ENCODE measurements at places on chromosomes 12 and 14. TPM values are rescaled to one million over a fixed set of nuclear protein-coding genes. Genes with fewer than 3 reads are reported as not detected.

- no peaks in the 10 kb centered on the region for H3K36me3 ChIP-seq
- no peaks in the 10 kb centered on the region for H3K4me1 ChIP-seq
- H3K4me3 ChIP-seq: no peak overlapping the region
- no peak for DNase-seq
Observed at GRCh38 chr14:97116546-97116945, 319.4 kb downstream of the VRK1 start.

DNA sequence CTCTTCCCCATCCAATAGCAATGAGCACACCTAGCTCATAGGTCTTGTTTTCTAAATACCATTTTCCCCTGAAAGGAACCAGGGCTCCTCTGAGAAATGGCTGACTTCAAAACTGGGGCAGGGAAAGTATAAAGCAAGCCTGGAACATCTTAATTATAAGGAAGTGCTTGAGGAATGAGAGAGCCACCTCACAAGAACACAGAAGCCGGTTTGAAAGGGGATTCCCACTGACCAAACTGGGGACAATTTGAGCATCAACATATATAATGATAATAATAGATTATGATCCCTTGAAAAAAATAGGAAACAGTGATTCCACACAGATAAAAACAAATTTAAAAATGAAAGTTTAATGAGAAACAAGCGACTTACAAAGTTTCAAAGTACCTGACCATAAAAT, 22.1 kb downstream of the PTGER2 start:
- H3K27me3 ChIP-seq: no peaks in the 10 kb centered on the region
- peaks cover 12% of the 10 kb centered on the region for H3K4me1 ChIP-seq
- H3K4me3 ChIP-seq: no peak overlapping the region
- no peak overlapping the region for H3K27ac ChIP-seq
- no peaks in the 10 kb centered on the region for H3K36me3 ChIP-seq

DNA sequence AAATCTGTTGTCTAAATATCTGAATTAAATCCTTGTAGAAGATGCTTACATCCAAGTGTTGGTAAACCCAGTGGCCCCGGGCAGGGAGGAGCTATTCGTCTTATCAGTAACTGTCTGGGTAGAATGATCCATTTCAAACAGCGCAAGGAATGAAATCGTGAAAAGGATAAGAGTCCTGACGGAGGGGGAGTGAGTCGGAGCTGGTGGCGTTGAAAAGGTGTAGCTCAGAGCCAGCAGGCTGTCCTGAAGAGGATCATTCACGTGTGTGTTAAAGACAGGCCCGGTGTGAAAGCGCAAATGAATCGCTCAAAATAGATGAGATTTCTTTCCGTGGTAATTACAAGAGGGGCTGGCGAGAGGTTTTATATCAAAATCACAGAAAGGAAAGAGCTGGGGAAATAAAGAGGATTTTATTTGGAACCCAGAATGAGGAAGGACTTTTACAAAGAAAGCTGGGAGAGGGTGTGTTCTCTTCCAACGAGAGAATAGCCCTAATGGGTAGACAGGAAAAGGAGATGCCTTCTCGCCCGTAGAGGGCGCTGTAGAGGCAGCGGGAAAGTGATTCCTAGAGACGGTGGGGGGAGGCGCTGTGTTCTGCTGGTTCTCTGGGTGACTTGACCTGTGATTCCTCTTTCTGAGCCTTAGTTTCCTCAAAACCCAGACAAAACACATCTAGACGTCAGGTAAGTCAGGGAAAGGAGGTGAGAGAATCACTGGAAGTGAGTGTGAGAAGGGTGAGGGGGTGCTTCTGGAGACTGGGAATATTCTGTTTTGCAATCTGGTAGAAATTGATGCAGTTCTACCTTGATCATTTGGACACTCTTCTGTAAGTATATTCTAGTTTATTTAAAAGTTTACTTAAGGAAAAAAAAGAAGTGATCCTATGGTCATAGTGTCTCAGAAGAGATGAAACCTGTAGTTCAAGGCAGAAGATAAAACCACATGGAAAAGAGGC, 39.3 kb downstream of the SRRM4 start:
- DNase-seq: peak; percentile 57
- peaks cover 40% of the 10 kb centered on the region for H3K27me3 ChIP-seq
- H3K4me3 ChIP-seq: no peak overlapping the region
- no peaks in the 10 kb centered on the region for H3K36me3 ChIP-seq

- H3K27ac ChIP-seq: no peak overlapping the region
- H3K27me3 ChIP-seq: no peaks in the 10 kb centered on the region
- H3K4me1 ChIP-seq: peaks cover 5% of the 10 kb centered on the region
- no peak overlapping the region for H3K4me3 ChIP-seq
Observed at GRCh38 chr12:32365473-32366064, 33.8 kb upstream of the FGD4 start.

- H3K4me1 ChIP-seq: no peaks in the 10 kb centered on the region
- no peak for DNase-seq
- no peak overlapping the region for H3K4me3 ChIP-seq
- H3K27ac ChIP-seq: no peak overlapping the region
- H3K36me3 ChIP-seq: no peaks in the 10 kb centered on the region
- no peaks in the 10 kb centered on the region for H3K27me3 ChIP-seq
Observed at GRCh38 chr12:85058339-85058738, 22.2 kb downstream of the LRRIQ1 start.

DNA sequence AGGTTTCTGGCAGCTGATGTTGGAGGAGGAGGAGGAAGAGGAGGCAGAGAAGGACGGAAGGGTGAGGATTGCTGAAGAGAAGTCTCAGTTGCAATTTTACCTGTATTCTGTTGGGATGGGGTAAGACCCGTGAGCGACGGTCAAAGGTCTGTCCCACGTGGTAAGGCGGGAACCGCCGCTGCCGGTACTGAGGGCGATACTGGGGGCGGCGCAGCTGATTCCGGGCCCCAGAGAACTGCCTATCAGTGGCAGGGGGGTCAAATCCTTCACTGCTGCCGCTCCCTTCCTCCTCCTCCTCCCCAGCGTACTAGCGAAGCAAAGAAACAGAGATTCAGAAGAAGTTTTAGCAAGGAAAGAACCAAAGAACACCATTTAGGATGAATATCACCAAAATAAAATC, 13.3 kb downstream of the YBX3 start:
- peak overlapping the region; percentile 77 for H3K27ac ChIP-seq
- no peak for DNase-seq
- H3K4me3 ChIP-seq: no peak overlapping the region

DNA sequence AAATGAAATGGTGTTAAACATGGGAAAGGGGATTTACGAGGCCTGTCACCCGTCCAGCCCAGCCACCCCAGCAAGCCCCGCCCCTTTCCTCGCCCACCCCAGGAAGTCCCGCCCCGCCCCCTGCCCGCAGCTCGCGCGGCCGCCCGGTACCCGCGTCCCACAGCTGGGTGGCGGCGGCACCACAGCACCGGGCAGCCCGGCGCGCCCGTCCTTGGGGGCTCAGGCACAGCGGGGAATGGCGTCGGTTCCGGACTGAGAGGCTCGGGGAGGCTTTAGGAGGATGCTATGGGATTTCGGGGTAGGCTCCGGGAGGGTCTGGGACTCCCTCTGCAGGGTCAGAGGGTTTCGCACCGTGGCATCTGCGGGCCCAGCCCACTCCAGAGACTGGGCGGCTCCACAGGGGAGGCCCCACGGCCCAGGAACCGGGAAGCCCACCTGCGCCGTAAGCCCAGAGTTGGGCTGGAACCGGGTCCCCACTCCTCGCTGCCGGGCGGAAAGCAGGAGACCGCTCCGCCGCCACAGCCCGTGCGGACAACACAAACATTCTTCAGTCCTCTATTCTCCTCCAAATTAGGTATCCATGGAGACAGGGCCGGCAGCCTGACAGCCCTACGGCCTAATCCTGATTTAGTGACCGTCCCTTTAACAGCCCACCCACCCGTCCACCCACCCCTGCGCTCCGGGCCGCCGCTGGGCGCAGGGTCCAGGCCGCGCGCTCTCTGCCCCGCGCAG, 1.4 kb downstream of the FIGNL2 start:
- peak; percentile 64 for DNase-seq
- peaks cover 55% of the 10 kb centered on the region for H3K27me3 ChIP-seq
- peaks cover 51% of the 10 kb centered on the region for H3K4me1 ChIP-seq
- peak overlapping the region; percentile 84 for H3K27ac ChIP-seq
- peak overlapping the region; percentile 71 for H3K4me3 ChIP-seq

GRCh38 chr14:92513204-92513965, at the start of gene RIN3:
RIN3 (plus strand) TSS chr14:92513781; CDS start chr14:92513933, 152 bp downstream.
- H3K36me3 ChIP-seq: no peaks in the 10 kb centered on the region
- peak within 1 kb of the TSS; percentile 98 for H3K27ac ChIP-seq
- DNase-seq: peak; percentile 66
- H3K27me3 ChIP-seq: no peaks in the 10 kb centered on the region
- peak within 1 kb of the TSS; percentile 73 for H3K4me3 ChIP-seq
- peaks cover 52% of the 10 kb centered on the region for H3K4me1 ChIP-seq

GRCh38 chr12:56954958-56955355, 2.5 kb downstream of the RDH16 start:
- DNase-seq: no peak
- no peaks in the 10 kb centered on the region for H3K36me3 ChIP-seq
- no peaks in the 10 kb centered on the region for H3K4me1 ChIP-seq
- H3K27me3 ChIP-seq: no peaks in the 10 kb centered on the region
- no peak overlapping the region for H3K27ac ChIP-seq

DNA sequence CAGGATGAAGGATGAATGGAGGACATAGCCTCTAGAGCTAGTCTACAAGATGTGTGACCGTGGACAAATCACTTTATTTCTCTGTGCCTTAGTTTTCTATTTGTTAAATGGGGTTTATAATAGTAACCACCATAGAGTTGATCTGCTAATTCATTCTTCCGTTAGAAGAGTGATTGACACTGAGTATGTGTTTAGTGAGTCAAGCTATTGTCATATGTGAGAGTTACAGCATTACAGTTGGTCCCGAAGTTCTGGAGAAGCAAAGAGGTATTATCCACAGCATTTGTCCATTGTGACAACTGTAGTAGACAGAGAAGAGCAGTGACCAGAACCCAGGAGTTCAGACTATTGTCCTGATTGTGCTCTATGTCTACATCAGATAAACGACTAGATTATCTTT, 14.1 kb downstream of the FAR2 start:
- H3K27ac ChIP-seq: no peak overlapping the region
- H3K27me3 ChIP-seq: no peaks in the 10 kb centered on the region
- H3K4me1 ChIP-seq: peaks cover 28% of the 10 kb centered on the region
- no peak for DNase-seq
- H3K4me3 ChIP-seq: no peak overlapping the region
- no peaks in the 10 kb centered on the region for H3K36me3 ChIP-seq

DNA sequence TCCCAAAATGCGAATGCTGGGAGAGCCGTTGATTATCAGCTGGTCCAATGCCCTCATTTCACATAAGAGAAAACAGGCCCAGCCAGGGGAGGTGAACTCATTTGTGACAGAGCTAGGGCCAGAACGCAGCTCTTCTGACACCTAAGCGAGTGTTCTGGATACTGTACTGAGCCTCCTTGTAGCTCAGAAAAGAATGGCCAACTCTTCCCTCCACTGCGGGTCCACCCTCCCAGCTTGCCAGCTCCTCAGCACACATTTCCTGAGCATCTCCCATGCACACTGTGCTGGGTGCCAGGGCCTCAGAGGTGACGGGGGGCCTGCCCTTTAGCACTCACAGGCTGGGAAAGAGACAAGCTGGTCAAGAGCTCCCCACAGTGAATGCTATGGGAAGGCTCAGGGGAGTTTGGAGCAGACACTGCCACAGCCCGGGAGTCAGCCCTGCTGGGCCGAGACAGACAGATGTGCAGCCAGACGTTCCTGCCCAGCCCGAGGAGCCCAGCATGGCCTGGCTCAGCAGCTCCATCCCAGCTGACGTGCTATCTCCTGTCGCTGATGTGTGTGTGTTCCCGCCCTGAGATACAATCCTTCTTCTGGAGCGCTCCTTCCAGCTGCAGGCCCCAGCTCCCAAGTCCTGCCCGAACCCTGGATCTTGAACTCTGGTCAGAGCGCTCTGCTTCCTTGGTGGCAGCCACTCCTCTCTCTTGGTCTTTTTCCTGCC, 3.5 kb downstream of the CMTM5 start:
- no peaks in the 10 kb centered on the region for H3K4me1 ChIP-seq
- no peaks in the 10 kb centered on the region for H3K27me3 ChIP-seq
- DNase-seq: no peak
- no peak overlapping the region for H3K27ac ChIP-seq
- H3K36me3 ChIP-seq: no peaks in the 10 kb centered on the region

DNA sequence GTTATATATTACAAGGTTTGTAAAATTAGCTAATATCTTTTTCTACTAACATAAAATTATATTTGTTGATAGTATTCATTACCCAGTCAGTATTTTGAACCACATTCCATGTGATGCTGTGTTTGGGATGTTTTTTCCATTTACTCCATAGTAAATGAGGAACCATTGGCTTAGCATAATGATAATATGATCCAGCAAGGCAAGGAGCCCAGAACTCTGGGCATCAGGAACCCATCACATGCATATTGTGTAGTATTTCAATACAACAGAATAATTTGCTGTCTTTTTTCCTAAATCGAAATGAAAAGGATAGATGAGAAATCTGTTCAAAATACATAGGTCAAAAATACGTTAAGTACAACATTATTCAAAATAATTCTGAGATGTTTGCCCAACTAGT, 48.7 kb upstream of the GARIN2 start:
- no peaks in the 10 kb centered on the region for H3K27me3 ChIP-seq
- DNase-seq: no peak
- H3K4me3 ChIP-seq: no peak overlapping the region
- no peaks in the 10 kb centered on the region for H3K4me1 ChIP-seq
- no peak overlapping the region for H3K27ac ChIP-seq

GRCh38 chr14:57391517-57392195, 1.3 kb downstream of the NAA30 start:
- peak overlapping the region; percentile 88 for H3K27ac ChIP-seq
- peaks cover 46% of the 10 kb centered on the region for H3K4me1 ChIP-seq
- no peaks in the 10 kb centered on the region for H3K27me3 ChIP-seq
- no peak for DNase-seq
- peak overlapping the region; percentile 80 for H3K4me3 ChIP-seq
- no peaks in the 10 kb centered on the region for H3K36me3 ChIP-seq

DNA sequence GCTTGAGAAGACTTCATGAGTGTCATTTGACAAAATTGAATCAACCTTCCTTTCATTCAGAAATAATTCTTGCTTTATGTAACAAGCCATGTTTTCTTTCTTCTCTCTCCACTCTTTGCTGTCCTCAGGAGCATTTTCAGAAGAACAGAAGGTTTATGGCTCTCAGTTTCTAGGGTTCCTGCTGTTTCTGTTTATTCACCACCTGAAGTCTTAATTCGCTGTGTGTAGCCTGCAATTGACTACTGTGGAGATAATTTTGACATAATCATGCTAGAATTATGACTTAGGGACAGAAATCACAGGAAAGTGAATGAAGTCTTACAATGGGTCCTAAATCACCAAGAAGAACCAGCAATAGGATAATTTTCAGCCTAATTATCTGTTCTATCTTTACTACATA, 7.2 kb upstream of the PLEKHG7 start:
- H3K36me3 ChIP-seq: no peaks in the 10 kb centered on the region
- H3K4me1 ChIP-seq: peaks cover 4% of the 10 kb centered on the region
- H3K27ac ChIP-seq: no peak overlapping the region
- no peaks in the 10 kb centered on the region for H3K27me3 ChIP-seq
- H3K4me3 ChIP-seq: no peak overlapping the region
- no peak for DNase-seq

LRIG3 gene
- total RNA-seq: 6.6 TPM

PPFIA2 gene
- 0.28 TPM for total RNA-seq

ANKRD9 gene
- 135 TPM for total RNA-seq

MIPOL1 gene
- total RNA-seq: 6.1 TPM

SLCO1A2 gene
- not detected for total RNA-seq

SERPINA5 gene
- 2.2 TPM for total RNA-seq

Measured in heart right ventricle (tissue), 16 donors.